ENCODE measurements at places on chromosomes 4 and X.

- no peak for DNase-seq
Observed at GRCh38 chr4:3248811-3249661, at the start of gene MSANTD1. TSS of gene MSANTD1 (plus strand) at chr4:3249159. CDS start at chr4:3249223, 64 bp downstream.

DNA sequence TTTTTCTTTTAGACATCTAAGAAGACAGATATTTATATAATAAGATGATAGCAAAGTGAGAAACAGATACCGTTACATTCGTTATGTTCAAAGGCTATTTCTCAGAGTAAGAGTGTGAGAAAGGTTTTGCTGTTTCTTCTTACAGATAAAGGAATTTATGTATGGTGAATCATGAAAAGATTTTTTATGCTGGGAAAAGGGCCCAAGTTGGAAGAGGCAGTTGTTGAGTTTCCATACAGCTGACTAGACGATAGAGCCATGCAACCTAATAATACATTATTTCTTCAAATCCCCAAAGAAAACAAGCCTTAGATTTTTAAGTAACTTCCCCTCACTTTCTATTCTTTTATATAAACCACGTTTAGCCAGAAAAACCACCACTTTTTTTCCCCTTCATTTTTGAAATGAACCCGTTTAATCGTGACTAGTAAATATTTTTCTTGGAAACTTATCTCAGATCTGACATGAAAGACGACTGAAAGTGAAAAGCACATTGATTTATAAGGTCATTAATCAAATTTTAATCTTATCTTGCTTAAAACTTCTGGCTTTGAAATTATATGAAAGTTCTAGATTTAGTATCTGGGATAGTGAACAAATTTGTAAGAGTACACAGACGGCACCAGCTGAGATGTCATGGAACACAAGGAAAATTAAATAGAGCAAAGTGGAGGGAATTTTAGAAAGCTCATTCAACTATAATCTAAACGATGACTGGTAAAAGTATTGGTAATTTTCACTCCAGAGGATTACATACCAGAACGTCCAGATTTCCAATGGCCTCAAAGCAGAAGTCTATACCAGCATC lies 10.9 kb downstream of the ADH6 start:
- no peak for DNase-seq

DNA sequence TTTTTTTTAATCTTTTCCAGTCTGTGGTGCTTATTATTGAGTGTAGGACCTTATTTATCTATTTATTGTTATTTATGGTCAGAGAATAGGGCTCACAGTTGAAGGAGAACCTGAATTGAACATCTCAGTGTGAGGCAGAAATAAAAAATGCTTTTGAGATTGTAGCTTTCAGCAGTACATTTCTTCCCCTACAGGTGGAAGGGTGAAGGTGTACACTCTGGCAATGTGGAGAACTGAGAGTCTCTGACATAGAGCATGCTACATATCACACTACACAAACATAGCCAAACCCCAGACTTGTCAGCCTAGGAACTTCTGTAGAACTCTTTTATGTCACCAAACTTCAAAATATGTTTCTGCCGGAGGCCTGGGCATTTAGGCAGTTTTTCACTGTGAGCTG lies 140.2 kb downstream of the STIM2 start:
- no peak for DNase-seq

DNA sequence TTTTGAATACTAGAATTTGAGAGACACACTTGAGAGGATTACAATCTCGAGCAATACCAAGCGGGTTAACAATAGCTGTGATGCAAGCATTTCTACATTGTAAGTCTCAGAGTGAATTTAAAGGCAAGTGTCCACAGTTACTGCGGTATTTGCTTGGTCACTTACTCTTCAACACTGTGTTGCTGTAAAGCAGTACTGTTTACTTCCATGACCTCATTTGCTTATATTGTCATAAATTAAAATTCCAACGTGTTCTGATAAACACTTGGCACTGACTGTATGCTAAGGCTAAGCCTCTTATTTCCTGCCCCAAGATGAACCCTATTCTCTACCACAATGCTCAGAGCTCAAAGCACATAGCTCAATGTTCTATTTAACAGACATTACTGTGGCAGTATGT lies 11.1 kb downstream of the EXOC1L start:
- DNase-seq: no peak

- no peak for DNase-seq
Observed at GRCh38 chr4:177484613-177485021, 42.4 kb upstream of the AGA start.

DNA sequence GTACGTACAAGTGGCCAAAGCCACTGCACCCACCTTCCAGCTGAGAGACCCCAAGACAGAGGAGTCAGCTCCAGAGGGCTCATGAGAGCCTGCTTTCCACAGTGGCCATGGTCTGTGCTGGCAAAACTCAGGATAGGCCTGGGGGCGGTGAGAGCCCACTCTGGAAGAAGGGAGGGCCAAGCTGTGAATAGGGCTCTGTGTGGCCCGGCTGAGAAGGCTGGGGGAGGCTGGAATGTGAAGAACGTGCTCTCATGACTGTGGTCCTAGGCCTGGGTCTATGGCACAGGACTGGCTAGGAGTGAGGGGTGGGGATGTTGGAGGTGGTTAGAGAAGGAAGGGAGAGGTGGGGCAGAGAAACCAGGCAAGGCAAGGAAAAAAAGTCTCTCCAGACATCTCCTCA lies 13.3 kb downstream of the STARD8 start:
- no peak for DNase-seq

GRCh38 chr4:102732678-102733077 lies 28.1 kb downstream of the MANBA start:
- no peak for DNase-seq

GRCh38 chrX:37476571-37477170 lies 94.8 kb upstream of the LANCL3 start:
- DNase-seq: no peak

DNA sequence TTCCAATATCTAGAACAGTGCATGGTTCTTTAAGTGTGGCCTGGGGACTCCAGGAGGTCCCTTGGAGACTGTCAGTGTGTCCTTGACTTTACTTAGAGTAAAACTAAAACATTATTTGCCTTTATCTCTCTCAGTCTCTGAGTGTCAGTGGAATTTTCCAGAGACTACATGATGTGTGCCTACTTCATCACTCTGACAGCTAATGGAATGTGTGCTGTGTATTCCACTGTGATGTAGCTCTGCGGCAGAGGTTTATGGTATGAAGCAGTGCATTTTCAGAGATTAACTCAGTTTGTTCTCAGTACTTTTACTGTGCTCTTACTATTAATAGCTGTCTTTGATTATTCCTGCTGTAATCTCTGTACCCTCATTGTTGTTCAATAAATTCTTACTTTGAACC lies 85.6 kb downstream of the MANBA start:
- no peak for DNase-seq

DNA sequence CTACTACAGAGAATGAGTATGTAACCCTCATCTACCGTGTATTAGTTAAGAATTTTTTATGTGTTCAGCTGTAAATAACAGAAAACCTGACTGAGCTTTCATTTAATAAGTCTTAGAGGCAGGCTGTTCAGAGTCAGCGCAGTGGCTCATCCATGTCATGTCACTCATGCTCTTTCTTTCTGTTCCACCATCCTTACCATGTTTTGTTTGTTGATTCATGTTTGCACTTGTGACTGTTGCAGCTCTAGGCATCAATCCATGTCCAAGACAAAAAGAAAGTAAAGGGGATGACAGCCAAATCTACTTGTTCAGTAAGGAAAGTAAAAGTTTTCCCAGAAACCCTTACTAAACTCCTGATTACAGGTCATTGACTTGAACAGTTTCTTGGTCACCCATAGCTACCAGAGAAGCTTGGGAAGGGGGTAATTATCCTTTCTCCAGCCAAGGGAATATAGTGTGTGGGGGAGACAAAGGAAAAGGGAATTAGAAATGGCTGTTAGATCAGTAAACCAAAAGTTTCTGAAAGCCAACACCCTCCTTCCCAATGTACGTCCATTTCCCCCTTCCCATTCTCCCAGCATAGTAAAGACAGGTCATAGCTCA lies 9.0 kb downstream of the ART3 start:
- no peak for DNase-seq

- no peak for DNase-seq
Observed at GRCh38 chr4:67988991-67989390, 25.7 kb upstream of the TMPRSS11A start.

- no peak for DNase-seq
Observed at GRCh38 chr4:52664479-52664878, 5.4 kb upstream of the USP46 start.

- peak; percentile 65 for DNase-seq
Observed at GRCh38 chrX:23742174-23742696, 841 bp downstream of the ACOT9 start.

DNA sequence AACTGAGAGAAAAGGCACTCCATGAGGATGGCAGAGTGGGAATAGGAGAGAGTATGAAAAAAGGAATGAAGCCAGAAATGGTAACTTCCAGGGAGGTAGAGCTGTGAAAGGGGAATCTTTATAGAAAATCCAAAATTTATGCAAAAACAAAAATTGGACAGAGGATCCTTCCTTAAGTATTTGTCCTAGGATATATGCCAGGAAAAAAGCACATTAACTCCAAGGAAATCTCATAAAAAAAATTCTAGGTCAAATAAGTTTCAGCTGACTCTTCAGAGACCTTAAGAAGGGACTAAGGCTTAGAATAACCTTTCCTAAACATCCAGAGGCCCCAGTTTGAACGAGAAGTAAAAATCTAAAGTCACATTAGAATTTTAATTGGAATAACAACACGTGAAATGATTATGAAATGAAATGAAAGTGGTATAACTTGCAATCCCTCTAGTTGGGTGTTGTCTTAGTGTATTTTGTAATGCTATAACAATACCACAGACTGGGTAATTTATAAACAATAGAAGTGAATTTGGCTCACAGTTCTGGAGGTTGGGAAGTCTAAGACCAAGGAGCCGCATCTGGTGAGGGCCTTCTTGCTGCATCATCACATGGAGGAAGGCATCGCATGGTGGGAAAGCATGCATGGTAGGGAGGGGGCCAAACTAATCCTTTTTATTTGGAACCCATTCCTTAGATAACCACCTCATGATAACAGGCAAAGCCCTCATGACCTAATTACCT lies 145.4 kb upstream of the RXFP1 start:
- DNase-seq: no peak

- no peak for DNase-seq
Observed at GRCh38 chr4:152501846-152502536, 33.9 kb downstream of the FBXW7 start.

DNA sequence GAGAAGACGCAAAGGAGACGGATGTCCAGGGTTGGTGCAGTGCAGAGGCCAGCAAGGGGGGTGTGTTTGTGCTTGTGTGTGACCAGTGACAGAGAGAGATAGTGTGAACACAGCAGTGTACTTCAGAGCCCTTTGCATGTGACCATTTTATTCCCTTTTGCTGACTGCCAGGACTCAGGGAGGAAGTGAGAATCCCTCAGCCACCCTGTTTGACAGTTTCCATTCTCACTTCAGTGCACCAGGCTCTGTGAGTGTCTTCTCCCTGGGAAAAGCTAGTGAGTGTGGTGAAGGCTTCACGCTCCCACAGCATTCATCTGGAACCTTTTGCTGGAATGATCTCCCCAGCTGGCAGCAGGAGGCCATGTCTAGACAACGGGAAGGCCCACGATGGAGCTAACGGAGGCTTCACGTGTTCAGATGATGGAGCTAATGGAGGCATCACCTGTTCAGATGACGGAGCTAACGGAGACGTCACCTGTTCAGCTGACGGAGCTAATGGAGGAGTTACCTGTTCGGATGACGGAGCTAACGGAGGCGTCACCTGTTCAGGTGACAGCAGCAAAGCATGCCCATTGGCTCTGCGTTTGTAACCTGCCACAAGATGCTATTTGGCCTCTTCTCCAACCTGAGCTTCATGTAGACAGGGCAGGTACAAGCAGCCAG lies 195.4 kb downstream of the AFAP1 start:
- no peak for DNase-seq

DNA sequence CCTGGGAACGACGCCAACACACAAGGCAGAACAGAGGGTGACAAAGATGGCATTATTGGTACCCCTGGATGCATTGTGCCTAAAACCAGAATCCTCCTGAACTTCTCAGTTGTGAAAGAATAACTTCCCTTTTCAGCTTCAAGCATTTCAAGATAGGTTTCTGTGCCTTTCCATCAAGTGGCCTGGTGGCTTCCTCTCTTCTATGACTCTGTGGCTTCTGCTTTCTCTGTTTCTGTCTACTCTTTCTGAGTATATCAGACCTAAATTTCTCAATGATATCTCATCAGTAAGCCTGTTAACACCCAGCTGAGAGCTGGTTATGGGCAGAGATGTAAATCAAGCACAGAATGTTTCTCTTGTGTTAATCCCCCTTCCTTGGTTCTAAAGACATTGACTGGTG lies 21.4 kb upstream of the FAM9B start:
- no peak for DNase-seq

- no peak for DNase-seq
Observed at GRCh38 chr4:1260418-1261106, 11.6 kb upstream of the CTBP1 start.

DNA sequence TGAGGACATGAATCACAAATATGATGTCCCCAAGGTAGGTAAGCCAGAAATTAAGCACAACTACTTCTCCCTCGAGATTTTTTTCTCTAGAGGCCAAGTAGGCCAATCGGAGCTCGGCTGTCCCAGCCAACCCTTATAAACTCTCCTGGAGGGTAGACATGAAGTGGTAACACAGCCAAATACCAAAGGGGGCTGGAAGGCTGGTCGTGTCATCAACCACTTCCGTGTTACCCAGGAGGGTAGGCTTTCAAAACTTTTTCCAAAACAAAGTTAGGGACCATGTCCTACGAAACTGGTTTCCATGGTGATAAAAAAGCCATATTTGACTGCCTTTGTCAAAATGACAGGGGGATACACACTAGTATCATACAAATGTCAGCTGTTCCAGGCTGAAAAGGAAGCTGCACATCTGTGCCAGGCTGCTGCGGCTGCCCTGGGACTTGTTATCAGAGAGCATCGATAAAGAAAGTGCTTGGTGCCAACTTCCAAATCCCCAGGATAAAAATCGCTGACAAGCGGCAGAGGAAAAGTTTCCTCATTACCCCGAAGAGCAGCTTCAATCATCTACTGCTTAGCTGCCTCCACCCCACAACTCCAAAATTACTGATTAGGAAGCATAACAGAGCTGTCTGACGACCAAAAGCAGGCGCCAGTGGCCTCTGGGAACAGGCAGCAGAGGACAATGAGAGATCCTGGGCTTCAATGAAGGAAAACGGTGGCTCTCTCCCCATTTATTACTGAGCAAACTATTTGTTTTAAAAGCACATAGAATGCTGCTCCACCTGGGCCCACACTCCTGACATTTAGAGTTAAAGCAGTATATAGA lies 20.8 kb downstream of the BCOR start:
- no peak for DNase-seq

All from NCI-H345 (cell line).